Left lobe of liver (tissue), 2 donors: ENCODE measurements at places on chromosomes 4 and X.

GRCh38 chr4:152501846-152502536, 33.9 kb downstream of the FBXW7 start:
- no peak for DNase-seq

- DNase-seq = no peak
These were observed 95.0 kb downstream of the NYX start for GRCh38 chrX:41542135-41542534.

GRCh38 chrX:68686097-68686977, 38.9 kb downstream of the STARD8 start:
- DNase-seq = no peak

- peak; percentile 39 for DNase-seq
These were observed 58.0 kb upstream of the CHRDL1 start for GRCh38 chrX:110853610-110854009.

DNA sequence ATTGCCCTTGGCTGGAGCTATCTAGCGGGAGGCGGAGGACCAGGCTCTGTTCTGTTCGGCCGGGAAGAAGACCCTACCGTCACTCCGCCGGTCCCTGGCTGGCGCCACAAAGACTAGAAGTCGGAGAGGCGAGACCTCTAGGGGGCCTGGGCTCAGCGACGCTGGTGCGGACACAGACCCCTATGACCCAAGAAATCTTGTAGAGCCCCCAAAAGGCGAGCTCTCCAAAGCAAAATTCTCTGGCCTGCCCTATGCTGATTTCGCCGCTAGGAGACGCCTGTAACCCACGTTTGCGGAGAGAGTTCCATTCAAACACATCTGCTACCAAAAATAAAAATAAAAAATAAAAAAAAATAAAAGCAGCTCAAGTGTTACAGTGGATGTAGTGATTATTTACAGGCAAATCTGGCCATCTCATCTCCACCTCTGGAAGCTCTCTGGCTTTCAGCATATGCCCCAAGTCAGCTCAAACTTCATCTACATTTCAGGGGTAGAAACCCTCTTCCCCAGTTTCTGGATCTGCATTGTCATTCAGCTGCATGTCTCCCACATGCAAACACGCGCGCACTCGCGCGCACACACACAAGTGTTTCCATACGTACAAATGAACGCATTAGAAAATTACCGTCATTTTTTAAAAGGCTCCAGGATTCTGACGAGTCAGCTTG, 2.4 kb upstream of the PCDH10 start:
- DNase-seq = no peak

DNA sequence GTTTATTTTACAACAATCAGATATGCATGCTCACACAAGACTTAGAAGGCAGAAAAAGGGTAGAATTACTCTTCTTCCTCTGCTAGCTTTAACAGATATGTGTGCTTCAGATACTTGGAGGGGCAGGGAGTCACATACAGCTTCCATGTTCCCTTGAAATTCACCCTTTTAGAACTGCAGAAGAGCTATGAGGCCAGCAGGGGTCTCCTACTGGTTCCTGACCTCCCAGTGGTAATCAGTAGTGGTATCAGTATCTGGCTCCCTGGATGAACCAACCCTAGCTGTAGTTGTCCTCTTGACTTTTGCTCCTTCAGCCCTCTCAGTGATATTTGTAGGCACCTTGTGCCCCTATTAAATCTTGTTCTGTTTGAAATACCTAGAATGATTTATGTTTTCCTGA, 81.5 kb downstream of the RCHY1 start:
- no peak for DNase-seq

DNA sequence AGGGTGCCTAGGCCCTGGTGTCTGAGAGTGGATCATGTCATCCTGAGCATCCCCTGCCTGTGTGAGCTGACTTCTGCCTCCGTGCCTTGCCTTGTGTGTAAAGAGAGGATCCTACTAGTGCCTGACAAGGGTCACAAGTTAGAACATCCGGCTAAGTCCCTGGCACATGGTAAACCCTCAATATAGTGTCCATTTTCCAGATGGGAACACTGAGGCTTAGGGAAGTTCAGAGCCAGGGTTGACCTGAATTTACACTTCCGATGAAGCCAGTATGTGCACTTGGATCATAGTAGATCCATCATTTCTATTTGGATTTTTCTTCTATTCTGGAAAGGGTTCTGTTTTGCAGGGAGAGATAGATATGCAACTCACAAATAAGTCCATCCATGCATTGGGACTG, 12.5 kb upstream of the PSAPL1 start:
- no peak for DNase-seq

- DNase-seq = no peak
These were observed 525.5 kb upstream of the ZFP42 start for GRCh38 chr4:187470061-187470460.

- no peak for DNase-seq
These were observed 29.5 kb upstream of the IRF2 start for GRCh38 chr4:184503869-184504300.

- DNase-seq = no peak
These were observed 325.0 kb downstream of the FBXO8 start for GRCh38 chr4:173958445-173958844.

GRCh38 chr4:156197216-156197615, 243.6 kb upstream of the CTSO start:
- no peak for DNase-seq

DNA sequence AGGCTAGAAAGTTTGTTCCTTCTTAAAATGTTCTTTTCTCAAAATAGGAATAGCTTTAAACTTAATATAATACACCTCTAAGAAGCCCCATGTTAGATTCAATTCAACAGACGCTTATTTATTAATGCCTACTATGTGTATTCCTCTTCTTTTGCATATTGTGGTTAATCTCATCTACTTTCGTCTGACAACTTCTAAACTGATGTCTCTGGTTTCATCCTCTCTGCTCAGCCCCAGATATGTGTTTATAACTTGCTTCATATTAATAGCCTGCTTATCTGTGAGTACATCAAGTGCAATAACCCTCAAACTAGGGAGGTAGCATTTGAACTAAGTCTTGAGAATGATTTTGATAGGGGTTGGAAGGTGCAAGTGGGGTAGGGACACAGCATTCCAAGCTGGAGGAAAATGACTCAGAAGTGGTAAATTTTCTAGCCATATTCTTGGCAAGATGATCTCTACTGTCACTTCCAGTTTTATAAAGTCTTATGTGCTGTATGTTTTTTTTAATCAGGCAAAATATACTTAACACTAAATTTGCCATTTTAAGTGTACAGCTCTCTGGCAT, 37.0 kb downstream of the STK26 start:
- no peak for DNase-seq

GRCh38 chr4:52841682-52842456, 20.2 kb upstream of the RASL11B start:
- no peak for DNase-seq

DNA sequence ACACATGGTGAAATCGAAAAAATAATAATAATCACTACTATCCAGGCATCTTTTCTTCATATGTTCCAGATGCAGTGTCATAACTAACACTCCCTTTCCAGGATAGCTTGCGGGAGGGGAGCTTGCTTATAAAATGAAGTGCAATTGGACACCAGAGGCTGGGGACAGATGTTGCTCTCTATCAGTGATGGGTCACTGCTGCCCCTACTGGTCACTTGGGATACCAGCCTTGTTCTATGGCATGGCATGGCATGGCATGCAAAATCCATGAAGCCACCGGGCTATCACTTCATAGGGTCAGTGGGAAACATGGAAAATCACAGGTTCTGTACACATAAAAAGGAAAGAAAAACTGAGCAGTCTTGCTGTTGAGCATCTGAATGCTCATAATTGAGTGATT, 168.1 kb downstream of the GLRA2 start:
- no peak for DNase-seq

DNA sequence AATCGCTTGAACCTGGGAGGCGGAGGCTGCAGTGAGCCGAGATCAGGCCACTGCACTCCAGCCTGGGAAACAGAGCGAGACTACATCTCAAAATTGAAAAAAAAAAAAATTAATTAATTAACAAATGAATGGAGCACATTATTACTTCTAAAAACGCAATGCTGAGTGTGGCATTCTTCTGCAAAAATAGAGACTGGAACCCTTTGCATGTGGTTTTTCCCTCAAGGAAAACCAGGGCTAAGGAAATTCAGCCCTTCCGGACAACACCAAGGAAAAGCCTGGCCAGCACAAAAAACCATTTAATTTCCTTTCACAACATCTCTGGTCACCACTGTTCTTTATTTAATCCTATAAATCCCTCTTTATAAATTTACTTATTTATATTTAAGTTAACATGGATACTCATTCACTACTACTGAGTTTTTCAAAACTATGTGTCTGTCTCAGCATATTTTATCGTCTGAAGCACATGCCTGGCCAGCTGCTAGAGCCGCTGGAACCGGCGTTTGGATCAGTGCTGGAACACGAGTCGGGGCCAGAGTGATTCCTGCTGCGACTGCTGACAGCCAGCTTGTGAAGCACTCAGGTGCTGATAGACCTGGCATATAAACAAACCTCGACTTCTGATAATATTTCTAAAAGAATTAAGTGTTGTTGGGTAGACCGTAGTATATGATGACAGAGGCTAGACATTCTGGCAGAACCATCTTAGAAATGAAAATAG, 84.5 kb upstream of the WWC2 start:
- DNase-seq = no peak

- DNase-seq = no peak
These were observed 45.1 kb downstream of the TBC1D9 start for GRCh38 chr4:140710908-140711622.

DNA sequence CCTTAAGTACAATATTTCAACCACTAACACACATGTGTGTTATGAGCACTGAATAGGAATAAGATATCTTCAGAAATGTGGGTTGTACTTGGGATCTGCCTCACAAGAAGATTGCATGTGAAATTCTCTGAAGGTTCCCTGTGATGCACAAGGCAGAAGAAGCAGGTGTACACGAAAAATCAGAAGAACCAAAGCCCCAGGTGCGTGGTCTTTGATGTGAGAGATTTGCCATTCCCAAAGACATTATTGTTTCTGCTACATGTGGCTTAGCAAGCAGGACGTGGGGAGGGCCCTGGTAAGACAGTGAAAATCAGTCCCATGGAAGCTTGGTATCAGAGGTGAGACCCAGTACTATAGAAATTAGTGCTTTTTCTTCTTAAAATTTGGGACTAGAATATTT, 13.0 kb upstream of the SPRY1 start:
- DNase-seq = no peak
